ENCODE measurements at places on chromosomes 11 and 22. TPM values are rescaled to one million over a fixed set of nuclear protein-coding genes. Genes with fewer than 3 reads are reported as not detected.

The KRTAP5-10 gene
- total RNA-seq = not detected

The MYOD1 gene
- not detected for total RNA-seq

The PIH1D2 gene
- 1.1 TPM for total RNA-seq

The LRP4 gene
- total RNA-seq = 7.4 TPM

The OR52E8 gene
- not detected for total RNA-seq

The MRGPRF gene
- 0.12 TPM for total RNA-seq

The OR52A1 gene
- not detected for total RNA-seq

The BTBD18 gene
- total RNA-seq = not detected

The OR5T3 gene
- not detected for total RNA-seq

The SLC6A5 gene
- not detected for total RNA-seq

The OR51B2 gene
- total RNA-seq = not detected

The EIF3M gene
- total RNA-seq = 478 TPM

The TRIM49B gene
- not detected for total RNA-seq

The CHRNA10 gene
- total RNA-seq = 1.5 TPM

The NOX4 gene
- not detected for total RNA-seq

The ARL2 gene
- 180 TPM for total RNA-seq

The GGT1 gene
- 105 TPM for total RNA-seq

The KCNK4 gene
- not detected for total RNA-seq

The ELF5 gene
- not detected for total RNA-seq

Measured in A549 treated with Mapracorat at 1 μM for 4 hours (cell line).